ENCODE measurements at places on chromosomes 5 and 9.

GRCh38 chr9:35311891-35312639 lies 150.3 kb downstream of the UNC13B start:
- DNase-seq = no peak

GRCh38 chr9:84383178-84383577 lies 42.6 kb upstream of the SLC28A3 start:
- no peak for DNase-seq

DNA sequence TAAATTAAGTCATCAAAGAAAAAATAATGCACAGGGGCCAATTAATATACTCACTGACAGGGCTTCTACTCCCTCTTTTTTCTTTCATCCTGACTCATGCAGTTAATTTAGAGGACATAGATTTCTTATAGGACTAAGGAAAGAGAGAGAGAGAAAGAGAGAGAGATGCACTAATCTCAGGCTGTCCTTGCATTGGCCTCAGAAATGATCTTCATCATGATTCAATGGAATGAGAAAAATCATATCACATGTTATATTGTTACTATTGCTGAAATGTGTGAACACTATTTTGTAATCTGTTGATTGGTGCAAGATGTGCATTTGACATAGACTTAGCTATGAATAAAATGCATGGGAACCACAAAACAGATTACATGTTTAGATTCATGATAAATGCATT lies 608.3 kb upstream of the NUDT12 start:
- DNase-seq = no peak

DNA sequence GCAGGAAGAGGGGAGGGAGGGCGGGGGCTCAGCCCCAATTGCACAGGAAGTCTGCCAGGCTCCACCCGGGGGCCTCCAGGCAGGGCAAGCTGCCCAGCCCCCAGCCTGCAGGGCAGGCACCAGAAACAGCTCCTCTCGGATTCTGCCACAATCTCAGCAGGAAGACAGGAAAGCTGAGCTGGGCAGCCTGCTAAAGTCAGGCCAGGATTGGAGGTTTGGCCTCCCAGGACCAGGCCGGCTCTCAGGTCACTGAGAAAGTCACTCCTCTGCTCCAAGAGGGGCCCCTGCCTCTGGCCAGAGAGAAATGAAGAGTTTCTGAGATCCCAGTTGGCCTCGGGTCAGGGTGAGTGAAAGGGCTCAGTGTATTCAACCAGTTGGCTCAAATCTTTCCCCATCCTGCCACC lies 54.6 kb upstream of the STXBP1 start:
- DNase-seq = no peak

DNA sequence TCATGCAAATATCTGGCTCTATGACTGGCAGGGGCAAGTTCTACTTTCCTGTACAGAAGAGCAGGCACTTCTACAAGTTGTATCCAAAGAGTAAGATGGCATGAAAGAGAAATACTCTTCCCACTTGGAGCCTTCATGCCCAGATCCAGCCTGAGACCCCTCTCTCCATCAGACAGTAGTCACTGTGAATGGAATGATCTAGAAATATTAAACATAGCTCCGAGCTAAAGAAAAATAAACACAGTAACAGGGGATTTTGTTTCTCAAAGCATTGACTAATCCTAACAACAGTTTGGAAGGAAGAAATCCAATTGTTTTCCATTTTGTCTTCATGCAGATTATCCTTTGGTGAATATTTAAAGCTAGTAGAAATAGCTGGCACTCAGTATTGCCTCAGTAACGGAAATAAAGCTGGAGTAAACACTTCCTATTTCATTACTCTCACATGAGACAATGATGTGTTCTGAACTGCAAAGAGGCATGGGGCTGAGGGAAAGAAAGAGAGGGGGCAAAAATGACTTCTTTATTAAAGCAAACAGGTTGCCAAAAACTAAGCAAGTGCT lies 100.0 kb downstream of the SEMA5A start:
- DNase-seq = no peak

- DNase-seq = no peak
Measured at GRCh38 chr9:2193552-2193951, 178.4 kb downstream of the SMARCA2 start.

DNA sequence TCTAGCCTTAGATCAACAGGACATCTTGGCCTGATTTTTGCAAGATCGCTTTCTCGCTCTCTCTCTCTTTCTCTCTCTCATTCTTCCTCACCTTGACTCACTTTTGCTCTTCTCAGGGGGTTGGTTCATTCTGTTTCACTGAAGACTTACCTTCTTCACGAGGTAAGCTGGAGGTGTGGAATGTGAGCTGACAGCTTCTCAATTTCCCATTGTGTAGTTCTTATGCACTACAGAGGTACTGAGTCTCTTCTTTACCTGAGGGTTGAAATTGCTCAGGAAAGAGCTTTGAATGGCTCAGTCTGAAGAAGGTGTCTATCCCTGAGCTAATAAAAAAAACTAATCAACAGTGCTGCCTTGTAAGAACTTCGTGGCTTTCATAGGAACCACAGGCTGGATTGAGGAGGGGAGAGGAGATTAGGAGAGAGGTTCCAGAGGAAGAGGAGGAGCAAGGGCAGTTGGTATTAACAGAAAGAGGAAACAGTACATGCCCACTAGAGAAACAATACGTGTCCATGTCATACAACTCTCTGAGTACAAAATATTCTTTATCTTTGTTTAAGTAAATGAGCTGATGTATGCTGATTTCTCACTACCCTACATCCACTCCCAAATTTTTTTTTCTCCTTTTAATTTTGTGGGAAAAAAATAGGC lies 192.2 kb downstream of the TMEM167A start:
- DNase-seq = no peak

DNA sequence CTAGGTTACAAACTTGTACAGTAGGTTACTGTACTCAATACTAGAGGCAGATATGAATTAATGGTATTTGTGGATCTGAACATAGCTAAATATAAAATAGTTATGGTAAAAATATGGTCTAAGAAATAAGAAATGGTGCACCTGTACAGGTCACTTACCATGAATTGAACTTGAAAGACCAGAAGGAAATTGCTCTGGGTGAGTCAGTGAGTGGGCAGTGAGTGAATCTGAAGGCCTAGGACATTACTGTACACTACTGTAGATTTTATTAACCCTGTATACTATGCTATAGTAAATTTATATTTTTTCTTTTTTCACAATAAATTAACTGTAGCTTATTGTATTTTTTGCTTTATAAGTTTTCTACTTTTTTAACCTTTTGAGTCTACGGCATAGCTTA lies 1020.4 kb downstream of the CDH18 start:
- no peak for DNase-seq

GRCh38 chr9:36946653-36947052 lies 87.4 kb downstream of the PAX5 start:
- no peak for DNase-seq

DNA sequence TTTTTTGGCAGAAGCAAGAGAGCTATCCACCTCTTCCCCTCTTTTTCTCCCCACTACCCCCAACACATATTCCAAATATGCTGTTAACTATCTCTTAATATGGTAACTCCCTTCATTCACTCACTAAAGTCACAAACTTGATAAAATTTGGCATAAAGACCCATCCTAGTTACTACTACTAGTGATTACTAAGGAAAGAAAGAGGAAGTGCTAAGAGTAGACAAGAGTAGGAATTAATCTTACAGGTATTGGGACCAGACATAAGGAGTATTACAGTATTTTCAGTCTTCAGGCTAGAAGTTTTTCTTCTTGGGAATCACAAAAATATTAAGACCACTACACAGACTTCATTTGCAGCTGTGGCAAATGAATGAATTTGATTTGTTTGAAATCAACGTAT lies 2.2 kb downstream of the ADAMTS6 start:
- no peak for DNase-seq

- DNase-seq = no peak
Measured at GRCh38 chr9:83081846-83082245, 18.9 kb upstream of the RASEF start.

GRCh38 chr9:84758817-84759216 lies 89.3 kb downstream of the NTRK2 start:
- no peak for DNase-seq

DNA sequence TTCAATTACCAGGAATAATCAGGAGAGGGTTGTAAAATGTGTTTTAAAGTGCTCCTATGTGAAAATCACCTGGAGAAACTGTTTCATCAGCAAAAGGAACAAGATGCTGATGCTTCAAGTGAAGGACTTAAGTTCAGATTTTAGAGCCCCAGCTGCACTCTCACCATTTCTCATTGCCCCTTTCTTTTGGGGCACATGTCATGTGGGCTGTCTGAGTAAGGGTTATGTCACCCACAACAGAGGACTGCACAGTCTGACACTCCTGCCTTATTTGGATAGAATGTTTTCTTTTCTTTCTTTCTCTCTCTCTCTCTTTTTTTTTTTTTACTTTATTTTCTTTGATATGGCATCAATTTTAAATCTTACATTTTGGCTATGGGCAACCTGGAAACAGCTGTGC lies 204.1 kb upstream of the EFNA5 start:
- no peak for DNase-seq

DNA sequence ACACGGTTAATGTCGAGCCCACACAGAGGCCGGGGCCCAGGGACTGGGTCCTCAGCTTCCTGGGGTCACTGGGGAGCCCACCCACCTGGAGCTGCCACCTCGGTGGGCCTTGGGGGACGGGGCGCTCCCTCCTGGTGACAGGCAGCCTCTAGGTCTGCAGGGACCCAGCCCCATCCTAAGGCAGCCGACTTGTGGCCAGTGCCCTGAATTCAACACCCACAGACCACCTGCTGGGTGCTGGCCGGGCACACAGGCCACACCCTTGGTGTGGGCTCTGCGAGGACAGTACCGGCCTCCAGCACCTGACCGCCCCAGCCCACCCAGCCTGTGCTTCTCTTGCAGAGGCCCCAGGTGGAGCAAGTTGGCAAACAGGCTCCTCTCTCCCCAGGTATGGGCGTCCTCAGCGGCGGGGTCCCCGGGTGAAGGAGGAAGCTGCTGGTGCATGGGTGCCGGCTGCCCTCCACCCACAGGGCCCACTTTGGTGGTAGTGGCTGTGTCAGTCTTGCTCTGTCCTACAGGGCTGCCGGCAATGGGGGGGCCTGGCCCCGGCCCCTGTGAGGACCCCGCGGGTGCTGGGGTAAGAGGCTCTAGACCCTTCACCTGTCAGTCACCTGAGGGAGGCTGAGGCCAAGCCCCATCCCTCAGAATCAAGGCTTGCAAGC lies 8.3 kb downstream of the ENTPD8 start:
- no peak for DNase-seq

DNA sequence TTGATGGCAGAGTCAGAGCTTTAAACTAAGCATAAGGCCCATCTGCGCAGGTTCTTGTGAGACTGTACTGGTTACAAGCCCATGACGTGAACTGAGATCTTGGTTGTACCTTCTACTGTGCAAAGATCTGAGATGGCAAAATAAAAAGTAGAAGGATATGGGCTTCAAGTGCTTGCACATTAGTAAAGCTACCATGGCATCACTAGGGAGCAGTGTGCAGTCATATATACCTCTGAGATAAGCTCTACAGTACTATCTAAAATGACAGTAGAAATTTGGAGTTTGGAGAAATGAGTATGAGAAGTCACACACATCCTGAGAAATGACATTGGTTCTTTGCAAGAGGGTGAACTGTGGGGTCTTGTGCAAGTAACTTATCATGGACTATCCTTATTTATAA lies 408.2 kb upstream of the PRR16 start:
- no peak for DNase-seq

- no peak for DNase-seq
Measured at GRCh38 chr5:54696931-54697330, 179.4 kb downstream of the SNX18 start.

DNA sequence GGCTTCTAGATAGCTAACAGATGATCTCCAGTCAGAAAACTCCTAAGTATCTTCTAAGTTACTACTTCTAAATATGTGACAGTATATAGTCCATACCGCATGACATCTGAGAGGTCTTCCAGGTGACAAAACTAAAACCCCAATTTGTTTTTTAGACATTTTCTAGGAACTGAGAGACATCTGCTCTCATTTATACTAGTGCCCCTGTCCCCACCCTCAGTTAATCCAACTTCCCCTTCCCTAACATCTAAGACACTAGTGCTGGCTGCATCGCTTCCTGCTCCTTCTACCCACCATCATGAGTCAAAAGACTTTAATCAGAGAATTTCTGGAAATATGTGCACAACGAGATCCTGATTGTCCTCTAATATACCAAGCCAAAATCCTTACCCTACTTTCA lies 37.9 kb downstream of the FBXW11 start:
- no peak for DNase-seq

- DNase-seq = no peak
Measured at GRCh38 chr9:81566074-81566698, 123.2 kb downstream of the TLE1 start.

GRCh38 chr9:34541540-34541939 lies 18.8 kb upstream of the ENHO start:
- no peak for DNase-seq

DNA sequence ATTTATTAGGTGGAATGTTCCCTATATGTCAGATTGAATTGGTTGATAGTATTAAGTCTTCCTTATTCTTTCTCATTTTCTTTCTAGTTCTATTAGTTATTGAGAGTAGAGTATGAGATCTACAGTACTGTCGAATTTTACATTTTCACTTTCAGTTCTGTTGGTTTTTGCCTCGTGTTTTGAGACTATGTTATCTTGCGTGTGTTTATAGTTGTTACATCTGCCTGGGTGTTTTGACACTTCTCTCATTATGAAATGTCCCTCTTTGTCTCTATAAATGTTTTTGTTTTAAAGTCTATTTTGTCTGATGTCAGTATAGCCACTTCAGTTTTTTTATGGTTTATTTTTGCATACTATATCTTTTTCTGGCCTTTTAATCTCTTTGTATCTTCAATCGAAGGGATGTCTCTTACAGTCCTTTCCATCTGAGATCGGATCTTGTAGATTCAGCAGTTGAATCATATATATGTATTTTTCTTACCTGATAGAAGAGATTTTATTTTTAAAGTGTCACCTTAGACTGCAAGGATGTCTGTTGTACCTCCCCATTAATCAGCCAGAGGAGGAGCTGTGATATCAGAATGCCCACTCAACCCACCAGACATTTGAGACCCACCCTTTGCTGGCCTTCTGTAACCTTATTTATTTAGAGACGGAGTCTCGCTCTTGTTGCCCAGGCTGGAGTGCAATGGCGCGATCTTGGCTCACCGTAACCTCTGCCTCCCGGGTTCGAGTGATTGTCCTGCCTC lies 20.7 kb downstream of the EHMT1 start:
- no peak for DNase-seq

DNA sequence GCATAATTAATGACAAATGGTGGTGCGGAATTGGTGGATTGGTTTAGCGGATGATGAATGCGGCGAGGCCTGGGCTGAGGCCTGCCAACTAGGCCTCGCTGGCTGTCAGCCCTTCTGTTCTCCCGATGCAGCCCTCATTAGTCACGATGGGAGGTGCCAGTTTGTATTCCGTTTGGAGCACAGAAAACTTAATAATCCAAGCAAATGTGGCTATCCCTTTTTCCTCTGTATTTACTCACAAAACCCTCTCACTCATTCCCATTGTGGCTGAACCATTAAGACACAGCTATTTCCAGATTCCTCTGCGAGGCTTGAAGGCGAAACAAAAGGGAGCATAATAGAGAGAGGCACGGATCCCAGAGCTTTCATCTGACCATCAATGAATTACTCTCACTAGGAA lies 114.3 kb downstream of the MVB12B start:
- no peak for DNase-seq

DNA sequence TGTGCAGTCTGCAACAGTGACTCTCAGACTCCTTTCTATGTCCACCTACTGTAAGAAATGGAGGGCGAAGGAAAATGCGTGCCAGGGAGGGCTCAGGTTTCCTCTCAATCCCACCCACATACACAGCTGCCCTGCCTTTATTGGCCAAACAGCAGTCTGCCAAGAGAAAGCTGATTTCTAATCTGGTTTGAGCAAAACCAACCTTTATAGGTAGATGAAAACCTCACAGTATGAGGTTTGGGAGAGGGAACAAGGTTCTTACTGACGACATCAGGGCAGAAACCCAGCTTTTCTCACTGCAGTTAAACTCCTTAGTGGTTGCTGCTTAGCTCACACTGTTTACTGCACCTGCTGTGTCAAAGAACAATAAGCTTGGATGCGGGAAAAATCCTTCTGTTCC lies 152.3 kb upstream of the KLF9 start:
- no peak for DNase-seq
